AML-193 (cell line): ENCODE measurements at places on chromosomes 6 and 20.

GRCh38 chr6:160439751-160440150 is 91.6 kb downstream of the SLC22A3 start:
- DNase-seq = no peak

DNA sequence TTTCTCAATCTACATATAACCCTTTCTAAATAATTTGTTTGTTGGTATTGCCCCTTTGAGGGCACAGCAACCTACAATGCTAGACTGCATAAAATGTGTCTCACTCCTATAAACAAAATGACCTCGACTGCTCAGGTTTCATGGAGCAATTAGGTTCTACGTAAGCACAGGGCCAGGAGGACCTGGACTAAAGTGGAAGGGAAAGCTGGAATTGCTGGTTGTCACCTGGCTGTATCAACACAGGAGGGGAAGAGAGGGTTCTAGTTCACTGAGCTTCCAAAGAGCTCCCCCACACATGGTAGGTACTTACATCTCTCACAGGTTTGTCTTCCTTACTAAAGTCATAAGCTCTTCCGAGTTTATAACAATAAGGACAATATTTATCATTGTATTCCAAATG is 51.0 kb downstream of the NCOA6 start:
- DNase-seq = no peak

GRCh38 chr6:70651326-70651905 is 16.3 kb upstream of the SMAP1 start:
- DNase-seq = no peak

GRCh38 chr20:48683467-48684175 is 144.2 kb downstream of the PREX1 start:
- DNase-seq = no peak

- peak; percentile 68 for DNase-seq
These were observed 118.3 kb downstream of the SLX4IP start for GRCh38 chr20:10553326-10553984.

GRCh38 chr6:36129941-36130666 is at the start of gene MAPK13:
Gene MAPK13, plus strand, starts transcription at chr6:36130513. Its CDS starts 70 bp downstream, at chr6:36130583.
- no peak for DNase-seq

GRCh38 chr6:25874118-25874517 is at the start of gene SLC17A3:
Gene SLC17A3, minus strand, starts transcription at chr6:25874243. Its CDS starts 5,856 bp downstream, at chr6:25868387.
- no peak for DNase-seq

- peak; percentile 36 for DNase-seq
These were observed 135.3 kb upstream of the DEFB112 start for GRCh38 chr6:50185006-50185405.

- DNase-seq = no peak
These were observed 29.7 kb upstream of the AFDN start for GRCh38 chr6:167797011-167797471.

DNA sequence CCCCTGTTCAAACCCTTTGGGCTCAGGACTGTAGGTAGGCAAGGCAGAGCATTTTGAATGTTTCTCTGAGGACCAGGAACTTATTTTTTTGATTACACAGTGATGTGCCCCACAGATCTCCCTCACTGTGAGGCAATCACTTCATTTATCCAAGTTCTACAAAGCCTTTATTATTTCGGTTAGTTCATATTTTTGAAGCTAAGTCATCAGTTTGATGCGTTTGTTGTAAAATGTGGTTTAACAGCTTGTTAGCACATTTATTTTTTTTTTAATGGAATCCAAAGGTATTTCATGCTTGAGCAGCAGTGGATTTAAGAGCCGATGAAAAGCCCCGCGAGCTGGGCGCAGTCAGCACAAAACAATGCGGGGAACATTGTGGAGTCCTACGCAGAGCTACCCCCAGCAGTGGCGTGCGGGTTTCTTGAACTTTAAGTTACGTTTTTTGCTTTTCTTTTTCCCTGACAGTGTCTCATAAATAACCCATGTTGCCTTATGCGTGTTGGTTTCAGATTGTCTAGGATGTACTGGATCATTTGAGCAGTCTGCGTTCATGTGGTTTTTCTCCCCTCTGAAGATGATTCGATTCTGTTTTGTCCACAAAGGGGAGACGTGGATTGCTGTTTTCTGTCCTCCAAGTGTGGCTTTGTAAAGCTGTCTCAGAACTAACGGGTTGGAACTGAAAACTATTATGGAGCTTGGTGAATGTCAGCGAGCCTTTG is 233.6 kb upstream of the BMP2 start:
- DNase-seq = no peak

- no peak for DNase-seq
These were observed 19.0 kb upstream of the EXOC2 start for GRCh38 chr6:711925-712324.

- no peak for DNase-seq
These were observed 11.2 kb downstream of the PPP1R14C start for GRCh38 chr6:150153905-150154492.

GRCh38 chr6:111427341-111428116 is 55.5 kb downstream of the REV3L start:
- DNase-seq = peak; percentile 98

DNA sequence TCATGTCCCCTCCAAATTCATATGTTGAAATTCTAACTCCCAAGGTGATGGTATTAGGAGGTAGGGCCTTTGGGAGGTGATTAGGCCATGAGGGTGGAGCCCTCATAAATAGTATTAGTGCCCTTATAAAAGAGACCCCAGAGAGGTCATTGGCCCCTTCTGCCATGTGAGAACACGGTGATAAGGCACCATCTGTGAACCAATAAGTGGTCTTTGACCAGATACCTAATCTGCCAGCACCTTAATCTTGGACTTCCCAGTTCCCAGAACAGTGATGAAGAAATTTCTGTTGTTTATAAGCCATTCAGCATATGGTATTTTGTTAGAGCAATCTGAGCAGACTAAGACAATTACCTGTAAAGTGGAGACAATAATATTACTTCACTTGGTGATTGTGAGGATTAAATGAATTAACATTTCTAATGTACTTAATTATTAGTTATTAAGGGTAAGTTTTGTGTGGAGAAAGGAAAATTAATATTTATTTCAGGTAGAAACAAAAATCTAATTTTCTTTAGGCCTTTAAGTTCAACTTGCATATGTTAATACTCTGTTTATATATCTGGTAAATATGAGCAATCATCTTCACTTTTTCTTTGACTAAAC is 7.1 kb downstream of the RNF182 start:
- no peak for DNase-seq
